ENCODE measurements at places on chromosomes 2 and 18. TPM values are rescaled to one million over a fixed set of nuclear protein-coding genes. Genes with fewer than 3 reads are reported as not detected.
A peak's percentile ranks its signal among the peaks of the same experiment; 100 is the strongest.

GRCh38 chr18:58716060-58716756 is 44.9 kb downstream of the MALT1 start:
- no peak for DNase-seq

DNA sequence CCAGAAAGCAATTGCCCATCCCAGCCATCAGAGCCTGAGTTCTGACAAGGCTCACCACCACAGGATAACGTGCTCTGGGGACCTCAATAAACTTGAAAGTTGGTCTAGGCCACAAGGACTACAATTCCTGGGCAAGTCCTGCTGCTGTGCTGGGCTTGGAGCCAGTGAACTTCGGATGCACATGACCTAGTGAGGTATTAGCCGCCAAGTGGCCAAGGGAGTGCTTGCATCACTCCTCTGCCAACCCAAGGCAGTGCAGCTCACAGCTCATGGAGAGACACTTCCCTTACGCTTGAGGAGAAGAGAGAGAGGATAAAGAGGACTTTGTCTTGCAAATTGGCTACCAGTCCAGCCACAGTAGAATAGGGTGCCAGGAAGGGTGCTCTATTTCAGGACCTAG is 219.6 kb downstream of the MBD2 start:
- DNase-seq: no peak

DNA sequence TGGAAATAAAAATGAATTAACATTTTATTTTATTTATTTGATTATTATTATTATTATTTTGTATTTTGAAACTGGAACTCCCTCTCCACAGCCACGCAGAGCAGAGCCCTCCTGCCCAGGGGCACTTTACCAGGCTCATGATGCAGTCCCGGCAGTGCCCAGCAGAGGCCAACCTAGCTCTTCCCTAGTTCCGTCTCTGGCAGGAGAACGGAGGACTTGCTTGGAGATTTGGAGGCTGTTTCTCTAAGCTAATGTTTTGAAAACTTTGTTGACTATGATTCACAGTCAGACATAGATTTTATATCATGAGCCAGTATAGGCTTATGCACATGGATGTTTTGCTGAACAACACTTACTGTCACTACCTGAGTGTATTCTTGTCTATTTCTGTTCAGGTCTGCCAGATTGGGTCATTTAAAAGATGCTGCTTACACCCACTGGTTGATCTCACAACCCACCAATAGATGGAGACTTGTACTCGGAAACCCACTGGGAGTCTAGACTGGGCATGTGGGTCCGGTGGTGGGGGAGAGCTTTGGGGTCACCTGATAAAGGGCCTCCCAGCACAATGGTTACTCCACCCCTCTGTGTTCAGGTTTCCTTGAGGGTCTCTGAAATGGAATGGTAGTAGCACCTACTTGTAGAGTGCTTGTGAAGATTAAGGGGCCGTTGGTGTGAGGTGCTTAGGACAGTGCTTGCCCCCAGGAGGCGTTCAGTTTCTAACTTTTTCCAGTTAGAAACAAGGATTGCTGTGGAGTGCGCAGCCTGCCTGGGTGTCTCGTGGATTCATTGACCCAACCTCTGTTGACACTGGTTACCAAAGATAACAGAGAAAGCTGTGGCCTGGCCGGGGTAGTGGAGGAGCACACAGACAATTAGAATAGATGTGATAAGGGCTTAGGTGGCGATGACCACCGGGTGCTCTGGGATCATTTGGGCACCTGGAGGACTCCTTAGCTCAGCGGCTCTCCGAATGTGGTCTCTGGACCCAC is 177.3 kb downstream of the HAUS1 start:
- peak; percentile 41 for DNase-seq

IL36G gene
- polyA plus RNA-seq: 0.14 TPM

MYO5B gene
- polyA plus RNA-seq: 1.6 TPM

SRD5A2 gene
- polyA plus RNA-seq: 0.04 TPM

PJVK gene
- polyA plus RNA-seq: 6.2 TPM

- DNase-seq: peak; percentile 83
Observed at GRCh38 chr18:457140-457519, 43.4 kb downstream of the COLEC12 start.

DSG4 gene
- polyA plus RNA-seq: not detected

DNA sequence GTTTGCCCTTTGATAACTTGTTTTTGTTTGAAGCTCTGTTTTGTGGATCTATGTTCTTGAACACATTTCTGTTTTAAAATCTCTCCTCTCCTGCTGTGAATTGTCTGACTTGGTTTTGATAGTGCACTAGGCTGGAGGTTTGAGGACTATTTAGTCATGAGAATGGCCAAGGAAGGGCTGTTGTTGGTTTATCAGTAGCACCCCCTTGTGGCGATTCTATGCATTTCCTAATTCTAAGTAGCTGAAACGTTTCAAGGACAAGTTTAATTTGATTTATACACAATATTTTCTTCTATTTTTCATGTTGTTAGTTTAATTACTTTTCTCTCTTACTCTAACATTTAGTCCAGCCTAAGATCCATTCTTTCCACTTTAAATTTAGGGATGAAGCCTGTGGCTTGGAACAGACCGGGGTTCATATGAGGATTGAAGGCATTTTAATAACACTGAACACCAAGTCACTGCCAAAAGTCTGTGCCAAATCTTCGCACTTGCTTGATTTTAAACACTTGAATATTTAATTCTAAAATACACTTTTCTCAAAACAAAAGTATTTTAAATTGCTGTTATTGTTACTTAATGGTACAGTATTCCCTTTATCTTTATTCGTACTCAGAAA is 166.0 kb downstream of the SOCS6 start:
- DNase-seq: no peak

HRH4 gene
- polyA plus RNA-seq: 0.08 TPM

C2orf81 gene
- polyA plus RNA-seq: 2.2 TPM

DNA sequence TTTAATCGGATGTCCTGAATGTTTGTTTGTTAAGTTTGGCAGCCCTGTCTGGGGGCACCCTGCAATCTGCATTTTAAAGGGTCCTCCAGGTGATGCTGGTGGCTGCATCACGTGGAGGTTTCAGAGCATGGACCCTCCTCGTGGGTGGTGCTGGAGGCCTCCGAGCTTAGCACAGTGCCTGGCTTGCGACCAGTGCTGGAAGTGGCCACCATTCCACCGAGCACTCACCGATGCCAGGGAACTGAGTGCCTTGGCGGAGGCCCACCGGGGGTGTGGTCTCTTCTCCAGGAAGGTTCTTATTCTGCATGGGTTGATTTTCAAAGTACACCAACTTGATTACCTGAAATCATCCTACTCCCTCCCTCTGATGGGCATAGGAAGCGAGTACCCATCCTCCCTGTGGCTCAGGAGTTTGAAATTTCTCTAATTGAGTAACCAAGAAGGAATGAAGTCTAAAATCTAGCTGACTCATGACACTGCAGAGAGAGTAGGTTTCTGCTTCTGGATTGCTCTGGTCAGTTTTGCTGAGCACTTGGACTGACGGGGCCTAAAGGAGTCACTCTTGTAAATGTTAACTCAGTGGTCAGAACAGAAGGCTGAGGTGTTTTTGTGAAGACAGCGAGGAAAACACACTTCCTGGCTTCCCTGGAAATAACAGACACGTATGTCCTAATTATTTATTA is 58.1 kb upstream of the SLC66A3 start:
- no peak for DNase-seq

IGFBP2 gene
- 149 TPM for polyA plus RNA-seq

DNA sequence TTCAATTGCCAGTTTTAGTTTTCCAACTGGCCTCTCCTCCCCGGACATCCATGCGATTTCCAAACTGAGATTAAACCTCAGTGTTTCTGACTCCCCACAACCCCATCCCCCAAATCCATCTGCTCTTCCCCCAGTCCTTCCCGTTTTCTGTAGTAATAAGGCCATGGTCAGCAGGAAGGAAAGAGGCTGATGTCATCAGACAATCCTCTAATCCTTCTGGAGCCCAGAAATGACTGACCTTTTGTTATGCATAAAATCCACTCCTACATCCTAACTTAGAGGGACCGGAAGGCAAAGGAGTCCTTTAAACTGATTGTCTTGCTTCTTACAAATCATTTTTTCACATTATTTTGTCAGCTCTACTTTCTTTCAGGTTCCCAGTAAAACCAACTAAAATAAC is 155.8 kb downstream of the INO80D start:
- DNase-seq: no peak

- DNase-seq: no peak
Observed at GRCh38 chr2:641872-642815, 35.1 kb downstream of the TMEM18 start.

KCMF1 gene
- polyA plus RNA-seq: 43.9 TPM

DNA sequence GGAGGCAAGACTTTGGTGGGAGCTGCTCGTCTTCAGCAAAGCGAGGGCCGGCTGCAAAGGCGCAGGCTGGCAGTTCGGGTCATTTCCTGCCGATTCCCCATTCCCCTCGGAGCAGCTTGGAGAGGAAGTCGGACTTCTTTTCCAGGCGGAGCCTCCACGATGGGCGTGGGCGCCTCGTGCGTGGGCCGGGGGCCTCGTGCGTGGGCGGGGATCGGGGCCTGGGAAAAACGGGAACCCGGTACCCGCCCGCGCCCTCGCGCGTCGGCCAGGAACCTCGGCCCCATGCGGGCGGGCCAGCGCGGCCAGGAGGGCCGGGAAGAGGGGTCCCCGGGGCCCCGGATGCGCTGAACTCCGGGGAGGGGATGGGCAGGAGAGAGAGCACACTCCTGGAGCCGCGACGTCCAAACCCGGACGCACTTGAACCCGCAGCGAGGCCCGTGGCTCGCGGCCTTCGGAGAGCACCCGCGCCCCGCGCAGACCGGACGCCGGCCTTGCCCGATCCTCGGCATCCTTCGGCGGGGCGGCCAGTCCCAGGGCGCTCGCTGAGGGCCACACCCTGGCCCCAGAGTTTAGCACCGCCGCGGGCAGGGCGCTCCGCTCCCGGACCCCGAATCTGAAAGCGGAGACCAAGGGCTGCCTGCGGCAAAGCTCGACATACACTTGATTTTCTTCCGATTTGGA is 368.4 kb downstream of the MTX2 start:
- no peak for DNase-seq

ERICH2 gene
- 0.24 TPM for polyA plus RNA-seq

DES gene
- 5,672 TPM for polyA plus RNA-seq

CCDC74B gene
- polyA plus RNA-seq: 1.1 TPM

GRCh38 chr2:54880428-54880827 is 157.0 kb downstream of the EML6 start:
- no peak for DNase-seq

Data from forelimb muscle (tissue), 1 donor.